Stimulated activated CD4-positive, alpha-beta T cell treated with anti-CD3 and anti-CD28 coated beads, TNF-alpha, amount 100 ng/mL, for 4 hours (primary cell): ENCODE measurements at places on chromosomes 4 and X.

- no peak for DNase-seq
Measured at GRCh38 chr4:186725469-186726425, 2.1 kb upstream of the FAT1 start.

GRCh38 chr4:126947536-126947935, 685.2 kb upstream of the INTU start:
- no peak for DNase-seq

DNA sequence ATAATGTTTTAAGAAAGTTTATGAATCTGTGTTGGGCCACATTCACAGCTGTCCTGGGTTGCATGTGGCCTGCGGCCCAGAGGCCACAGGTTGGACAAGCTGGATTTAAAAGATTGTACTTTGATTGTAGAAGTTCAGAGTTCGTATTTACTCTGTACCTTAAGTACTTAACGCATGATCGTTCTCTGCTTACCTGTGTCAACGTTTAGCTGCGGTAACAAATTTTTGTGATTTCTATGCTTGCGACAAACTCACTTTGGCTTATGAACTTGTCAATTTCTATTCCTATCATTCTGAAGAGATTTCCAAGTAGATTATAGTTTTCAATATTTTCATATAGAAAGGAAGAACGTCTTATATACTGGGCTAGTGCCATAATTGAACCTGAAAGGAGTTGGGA, 285.6 kb downstream of the TENM3 start:
- DNase-seq = no peak

- no peak for DNase-seq
Measured at GRCh38 chr4:118784776-118785175, 51.1 kb downstream of the SEC24D start.

DNA sequence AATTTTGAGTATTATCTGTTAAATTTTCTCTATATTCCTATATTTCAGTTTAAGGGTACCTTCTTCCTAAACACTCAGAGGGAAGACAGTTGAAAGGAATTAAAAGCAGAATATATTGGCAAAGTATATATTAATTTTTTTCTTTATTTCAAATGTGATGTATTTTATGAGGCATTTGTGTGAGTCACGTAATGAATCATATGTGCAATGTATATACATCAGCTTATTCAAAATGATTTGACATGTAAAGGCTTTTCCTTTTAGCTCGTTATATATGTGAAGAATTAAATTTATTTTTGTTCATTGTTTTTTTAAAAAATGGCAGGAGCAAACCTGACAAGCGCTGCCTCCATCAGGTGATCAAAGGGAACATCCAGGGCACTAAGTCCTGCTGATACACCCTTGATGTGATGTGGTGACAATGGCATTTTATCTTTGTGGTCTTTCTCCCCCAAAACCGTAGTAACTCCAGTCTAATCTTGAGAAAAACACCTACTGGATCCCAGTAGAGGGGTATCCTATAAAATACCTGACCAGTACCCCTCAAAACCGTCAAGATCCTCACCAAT, 8.9 kb downstream of the WWC2 start:
- DNase-seq = no peak

GRCh38 chrX:43018031-43018430, 240.1 kb upstream of the PPP1R2C start:
- no peak for DNase-seq

DNA sequence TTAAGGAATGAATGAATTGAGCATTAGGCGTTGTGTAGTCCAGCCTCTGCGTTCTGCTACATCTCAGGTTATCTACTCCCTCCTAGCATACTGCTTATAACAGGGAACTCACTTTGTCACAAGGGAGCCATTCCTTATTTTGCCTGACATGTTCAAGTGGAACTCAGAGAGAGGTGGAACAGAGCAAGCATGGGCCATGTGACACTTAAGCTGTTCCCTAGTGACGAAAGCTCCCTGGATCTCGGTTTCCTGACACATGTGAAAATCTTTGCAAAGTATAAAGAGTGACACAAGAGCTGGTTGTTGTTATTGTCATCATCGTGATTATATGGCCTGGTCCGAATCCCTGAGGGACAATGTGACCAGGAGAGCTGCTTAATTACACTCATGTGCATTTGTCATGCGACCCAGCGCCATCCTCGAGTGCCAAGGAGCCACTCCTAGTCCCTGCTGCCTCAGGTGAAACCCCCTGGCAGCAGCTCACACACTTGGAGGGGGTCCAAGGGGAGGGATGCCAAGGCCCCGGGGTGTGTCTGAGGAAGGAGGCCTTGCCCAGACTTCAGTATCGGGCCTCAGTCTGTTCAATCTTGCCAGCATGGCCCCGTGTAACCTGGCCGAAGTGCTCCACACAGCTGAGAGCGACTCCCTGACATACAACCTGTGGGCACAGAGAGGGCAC, 98.5 kb upstream of the MAP3K15 start:
- DNase-seq = no peak

- DNase-seq = no peak
Measured at GRCh38 chr4:7569810-7570783, 135.4 kb upstream of the PSAPL1 start.

GRCh38 chrX:129449148-129449547, 74.1 kb downstream of the SMARCA1 start:
- no peak for DNase-seq

- no peak for DNase-seq
Measured at GRCh38 chr4:89434364-89434988, 126.9 kb upstream of the GPRIN3 start.

- no peak for DNase-seq
Measured at GRCh38 chr4:150173982-150174398, 95.7 kb downstream of the DCLK2 start.
